ENCODE measurements at places on chromosomes 7 and 10. TPM values are rescaled to one million over a fixed set of nuclear protein-coding genes. Genes with fewer than 3 reads are reported as not detected.

DNA sequence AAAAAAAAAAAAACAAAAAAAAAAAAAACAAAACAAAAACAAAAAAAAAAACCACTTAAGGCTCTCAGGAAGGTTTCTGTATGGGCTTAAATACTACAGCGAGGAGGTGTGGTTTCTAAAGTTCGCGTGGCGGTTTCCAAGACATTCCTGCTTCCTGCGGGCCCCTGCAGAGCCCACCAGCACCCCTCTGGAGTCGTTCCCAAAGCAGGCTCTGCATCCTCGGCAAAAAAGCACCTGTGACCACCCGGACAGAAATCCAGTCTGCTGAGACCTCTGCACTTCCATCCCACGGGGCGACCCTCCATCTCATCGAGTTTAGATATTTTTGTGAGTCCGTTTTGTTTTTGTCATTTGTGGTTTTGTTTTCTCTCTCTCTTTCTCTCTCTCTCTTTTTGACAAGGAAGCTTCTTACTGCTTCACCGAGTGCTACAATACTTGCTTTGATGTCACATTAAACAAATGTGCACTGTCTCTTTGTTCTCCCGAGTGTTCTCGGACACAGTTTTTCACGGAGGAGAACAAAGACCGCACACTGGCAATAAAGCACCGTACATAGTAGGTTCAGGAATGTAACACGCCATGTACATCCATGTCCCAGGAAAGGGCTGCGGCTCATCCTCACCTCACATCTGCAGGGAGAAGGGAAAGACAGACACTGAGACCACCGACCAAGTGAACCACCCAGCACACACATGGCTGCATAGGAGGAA lies 21.5 kb downstream of the PDGFA start:
- no peak for DNase-seq

- DNase-seq = no peak
These were observed 196.0 kb downstream of the REEP3 start for GRCh38 chr10:63717027-63717715.

DNA sequence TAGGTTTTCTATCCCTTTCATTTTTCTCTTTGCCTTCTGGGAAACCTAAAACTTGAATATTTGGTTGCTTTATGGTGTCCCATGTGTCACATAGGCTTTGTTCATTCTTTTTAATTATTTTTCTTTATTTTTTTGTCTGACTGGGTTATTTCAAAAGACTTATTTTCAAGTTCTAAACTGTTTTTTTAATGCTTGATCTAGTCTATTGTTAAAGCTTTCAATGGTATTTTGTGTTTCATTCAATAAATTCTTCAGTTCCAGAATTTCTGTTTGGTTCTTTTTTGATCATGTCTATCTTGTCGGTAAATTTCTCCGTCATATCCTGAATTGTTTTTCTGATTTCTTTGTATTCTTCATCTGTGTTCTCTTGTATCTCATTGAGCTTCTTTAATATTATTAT lies 86.8 kb downstream of the NPS start:
- no peak for DNase-seq

DNA sequence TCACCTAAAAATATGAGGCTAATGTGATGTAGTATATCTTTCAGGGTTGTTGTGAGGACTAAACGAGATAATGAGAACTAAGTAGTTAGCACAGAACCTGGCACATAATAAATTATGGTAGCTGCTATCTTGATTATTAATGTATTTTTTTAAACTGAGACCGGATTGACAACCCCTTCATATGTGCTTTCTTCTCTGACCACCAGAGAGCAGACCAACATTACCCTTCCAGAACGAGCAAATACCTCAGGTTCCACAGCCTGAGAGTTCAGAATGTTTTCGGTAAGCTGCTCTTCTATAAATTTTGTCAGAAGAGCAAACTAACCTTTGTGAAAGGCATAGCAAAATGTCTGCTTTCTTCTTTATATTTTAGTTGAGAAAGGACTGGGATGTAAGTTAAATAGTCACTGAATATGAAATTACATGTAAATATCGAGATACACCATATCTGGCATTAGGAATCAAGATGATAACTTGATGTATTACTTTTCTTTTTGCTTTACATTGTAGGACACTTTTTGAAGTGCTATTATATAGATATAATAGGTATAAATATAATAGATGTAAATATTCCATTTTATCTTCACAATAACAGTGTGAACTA lies 13.6 kb upstream of the BPGM start:
- peak; percentile 85 for DNase-seq

DNA sequence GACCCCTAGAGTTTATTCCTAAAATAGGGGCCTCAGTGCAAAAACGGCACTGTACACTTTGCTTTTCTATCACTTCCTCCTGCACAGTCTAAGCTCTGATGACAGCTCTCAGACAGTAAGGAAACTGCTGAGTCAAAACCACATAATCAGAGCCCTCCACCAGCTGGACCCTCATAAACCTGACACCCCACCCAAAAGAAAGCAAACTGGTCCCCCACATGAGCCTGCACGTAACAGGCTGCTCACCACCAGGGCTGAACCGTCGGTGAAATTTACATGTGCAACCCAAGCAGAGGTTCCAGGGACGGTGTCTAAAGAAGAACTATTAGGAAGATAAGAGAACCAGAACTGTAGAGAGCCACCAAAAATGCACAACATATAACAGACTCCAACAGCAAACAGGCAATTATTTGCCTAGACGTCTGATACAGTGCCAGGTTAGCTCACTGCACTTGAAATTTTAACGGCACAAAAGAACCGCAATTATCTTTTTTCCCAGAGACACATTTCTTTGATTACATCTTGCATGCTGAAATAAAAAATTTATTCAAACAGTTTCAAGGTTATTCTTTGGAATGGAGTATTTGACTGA lies 19.6 kb downstream of the SGMS1 start:
- peak; percentile 23 for DNase-seq

FANK1 gene
- total RNA-seq = 0.65 TPM

SPDYE2 gene
- total RNA-seq = not detected

GRCh38 chr10:83373671-83374070 lies 765.6 kb upstream of the GHITM start:
- no peak for DNase-seq

- DNase-seq = no peak
These were observed 14.4 kb upstream of the CALU start for GRCh38 chr7:128724743-128725142.

DNA sequence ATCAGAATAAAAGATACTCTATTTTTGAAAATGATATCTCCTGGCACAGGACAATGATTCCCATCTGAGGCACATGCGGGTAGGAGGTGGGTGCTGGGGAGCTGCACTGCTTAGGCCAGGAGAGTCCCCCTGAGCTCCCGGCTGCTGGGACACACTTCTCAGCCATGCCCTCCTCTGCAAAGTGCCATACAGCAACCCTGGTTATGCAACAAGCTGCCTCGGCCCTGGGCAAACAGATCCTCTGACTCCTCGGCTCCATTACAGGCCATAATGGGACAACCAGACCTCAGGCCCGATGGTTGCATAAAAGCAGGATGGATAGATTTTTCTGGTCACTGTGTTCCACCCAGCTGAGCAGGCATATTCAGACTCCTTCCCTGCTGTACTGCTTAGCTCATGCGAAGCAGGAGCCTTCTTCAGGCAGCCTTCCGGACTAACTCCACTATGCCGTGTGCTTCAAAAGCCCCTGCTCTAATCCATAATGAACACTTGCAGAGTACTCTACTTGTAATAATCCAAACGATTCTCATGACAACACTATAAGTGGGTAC lies 6.5 kb upstream of the LEP start:
- DNase-seq = no peak

DNA sequence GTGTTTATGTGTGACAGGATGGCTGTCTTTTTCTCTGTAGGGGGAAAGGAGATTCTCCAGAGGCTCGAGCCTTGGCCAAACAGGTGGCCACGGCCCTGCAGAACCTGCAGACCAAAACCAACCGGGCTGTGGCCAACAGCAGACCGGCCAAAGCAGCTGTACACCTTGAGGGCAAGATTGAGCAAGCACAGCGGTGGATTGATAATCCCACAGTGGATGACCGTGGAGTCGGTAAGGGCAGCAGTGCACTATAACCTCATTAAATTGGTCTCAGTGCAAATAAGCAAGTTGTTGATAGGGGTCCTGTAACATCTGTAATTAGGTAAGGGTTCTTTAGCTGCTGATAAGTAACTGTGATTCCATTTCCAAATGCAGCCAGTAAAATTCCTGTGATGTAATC lies 56.4 kb downstream of the AP3M1 start:
- no peak for DNase-seq

GRCh38 chr10:114322344-114322743 lies 82.0 kb downstream of the AFAP1L2 start:
- no peak for DNase-seq
